ENCODE measurements at places on chromosomes 7 and 10. TPM values are rescaled to one million over a fixed set of nuclear protein-coding genes. Genes with fewer than 3 reads are reported as not detected.

Gene DDX21
- 26.5 TPM for total RNA-seq

Gene AKR1C8
- not detected for total RNA-seq

Gene TRIL
- total RNA-seq = 1.4 TPM

Gene CALCR
- not detected for total RNA-seq

Gene PAPOLB
- 0.08 TPM for total RNA-seq

DNA sequence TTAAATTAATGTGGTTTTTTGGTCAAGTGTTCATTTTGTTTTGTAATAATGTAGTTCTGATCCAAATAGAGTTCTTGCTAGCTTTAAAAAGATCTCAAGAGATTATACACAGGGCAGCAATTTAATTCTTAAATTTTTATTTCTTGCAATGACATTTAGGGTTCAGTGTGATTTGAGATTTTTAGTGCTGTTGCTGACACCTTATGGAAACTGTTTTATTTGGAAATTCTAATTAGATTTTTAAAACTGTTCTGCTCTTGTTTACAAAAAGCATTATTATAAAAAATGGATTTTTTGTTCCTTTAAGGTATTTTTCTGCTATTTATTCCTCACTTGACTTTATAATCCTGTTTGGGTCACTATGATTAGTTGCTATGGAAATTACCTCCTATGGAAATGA is 72.1 kb downstream of the RTKN2 start:
- no peak for DNase-seq

- DNase-seq = no peak
Observed at GRCh38 chr10:9819756-9820494, 1197.7 kb upstream of the CELF2 start.

DNA sequence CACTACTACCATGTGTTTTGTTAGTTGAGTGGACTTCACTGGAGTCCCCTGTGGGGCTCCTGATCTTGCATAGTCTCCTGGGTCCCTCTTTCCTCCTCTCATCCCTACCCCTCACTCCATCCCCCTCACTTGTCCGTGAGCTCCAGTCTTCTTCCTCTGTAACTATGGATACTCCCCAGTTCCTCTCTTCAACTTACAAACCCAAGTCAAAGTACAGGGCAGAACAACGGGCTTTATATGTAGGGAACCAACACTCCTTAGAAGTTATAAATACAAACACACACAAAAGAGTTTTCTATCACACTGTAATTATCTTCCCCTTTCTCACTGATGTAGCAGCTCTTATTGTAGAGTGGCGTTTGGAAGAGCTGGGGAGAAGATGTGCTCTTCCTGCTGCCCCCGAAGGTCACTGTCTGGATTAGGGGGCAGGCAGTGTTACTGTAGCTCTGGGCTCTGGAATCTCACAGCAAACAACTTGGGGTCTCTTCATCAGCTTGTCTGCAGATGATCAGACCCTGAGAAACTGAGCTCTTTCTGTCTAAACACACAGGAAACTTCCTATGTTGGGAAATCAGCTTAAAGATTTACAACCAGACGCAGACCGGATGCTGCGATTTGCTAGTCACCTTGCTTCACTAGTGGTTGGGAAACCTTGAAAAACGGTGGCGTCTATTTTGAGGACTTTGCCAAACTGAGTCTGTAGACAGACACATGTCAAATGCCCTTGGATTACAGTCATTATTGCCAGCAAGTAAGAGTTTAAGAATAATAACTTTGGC is 13.6 kb downstream of the SNX10 start:
- DNase-seq = no peak

DNA sequence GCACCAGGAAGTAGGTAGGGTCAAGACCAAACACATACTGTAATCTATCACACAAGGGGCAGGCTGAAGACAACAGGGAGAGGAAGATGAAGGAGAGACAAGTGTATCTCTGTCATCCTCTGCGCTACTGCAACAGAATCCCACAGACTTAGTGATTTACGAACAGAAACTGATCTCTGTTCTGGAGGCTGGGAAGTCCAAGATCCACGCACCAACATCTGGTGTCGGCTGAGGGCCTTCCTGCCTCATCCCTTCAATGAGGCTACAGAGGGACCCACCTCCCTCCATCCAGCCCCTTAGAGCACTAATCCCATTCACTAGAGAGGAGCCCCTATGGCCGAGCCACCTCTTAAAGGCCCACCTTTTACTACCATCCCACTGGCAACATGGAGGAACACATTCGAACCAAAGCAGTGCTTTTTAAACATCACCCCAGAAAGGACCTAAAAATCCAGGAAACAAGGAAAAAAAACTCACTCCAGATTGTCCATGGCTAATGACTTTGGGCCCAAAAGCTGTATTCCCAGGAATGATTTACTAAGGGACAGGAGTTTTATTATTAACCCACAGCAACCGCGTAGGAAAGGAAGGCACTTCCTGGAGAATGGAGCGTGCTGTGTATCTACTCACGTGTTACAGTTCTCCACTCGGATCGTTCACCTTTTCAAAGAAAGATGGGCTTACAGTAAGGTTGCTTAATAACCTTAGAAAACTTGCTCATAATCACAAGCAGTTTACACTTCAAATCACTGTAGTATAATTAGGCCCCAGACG is 4.2 kb downstream of the BNIP3 start:
- no peak for DNase-seq

GRCh38 chr7:91866599-91867148 is 13.8 kb downstream of the MTERF1 start:
- DNase-seq = no peak

DNA sequence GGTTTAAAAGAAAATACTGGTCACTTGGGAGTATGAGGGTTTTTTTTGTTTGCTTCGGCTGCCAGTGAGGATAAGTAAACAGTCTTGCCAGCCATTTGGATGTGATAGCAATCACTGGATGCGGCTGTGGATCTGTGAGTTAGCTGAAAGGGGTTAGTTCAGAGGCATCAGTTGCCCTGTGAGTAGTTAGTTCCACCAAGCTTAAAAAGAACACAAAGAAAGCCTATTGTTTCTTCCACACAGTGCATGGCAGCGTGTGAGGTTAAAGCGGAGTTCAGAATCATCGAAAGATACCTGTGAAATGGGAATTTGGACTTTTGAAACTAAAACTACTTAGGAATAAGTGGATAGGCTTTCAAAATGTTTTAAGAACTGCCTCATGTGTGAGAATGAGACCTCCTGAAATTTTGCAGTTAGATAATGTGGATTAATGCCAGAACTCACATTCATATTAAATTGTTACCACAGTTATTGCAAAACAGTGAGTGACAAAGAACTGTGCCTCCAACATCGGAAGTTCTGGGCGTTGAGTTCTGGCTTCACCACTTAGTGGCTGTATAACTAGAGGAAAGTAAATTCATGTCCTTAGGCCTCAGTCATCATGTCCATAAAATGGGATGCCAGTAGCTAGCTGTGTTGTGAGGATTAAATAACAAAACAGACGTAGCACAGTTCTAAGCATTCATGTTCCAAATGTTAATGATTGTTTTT is 31.3 kb downstream of the KIAA1217 start:
- DNase-seq = no peak

- DNase-seq = peak; percentile 43
Observed at GRCh38 chr7:129949292-129950133, 3.2 kb downstream of the UBE2H start.
